Activated T-helper 1 cell treated with anti-CD3 and anti-CD28 coated beads, Interleukin-2, amount 50 U/mL, for 16 hours (primary cell): ENCODE measurements at places on chromosomes 12 and 14.

DNA sequence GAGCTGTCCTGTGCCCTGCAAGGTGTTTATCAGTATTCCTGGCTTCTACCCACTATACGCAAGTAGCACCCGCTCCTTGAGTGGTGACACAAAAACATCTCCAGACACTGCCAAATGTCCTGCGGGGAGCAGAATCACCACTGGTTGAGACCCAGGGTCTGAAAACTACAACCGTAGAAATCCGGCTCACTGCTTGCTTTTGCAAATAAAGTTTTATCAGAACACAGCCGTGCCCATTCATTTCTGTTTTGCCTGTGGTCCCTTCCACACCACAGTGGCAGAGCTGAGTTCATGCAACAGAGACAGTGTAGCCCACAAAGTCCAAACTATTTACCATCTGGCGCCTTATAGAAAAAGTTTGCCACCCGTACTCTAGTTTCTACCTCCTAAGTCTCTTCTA lies 125.7 kb upstream of the DIO3 start:
- DNase-seq: no peak

DNA sequence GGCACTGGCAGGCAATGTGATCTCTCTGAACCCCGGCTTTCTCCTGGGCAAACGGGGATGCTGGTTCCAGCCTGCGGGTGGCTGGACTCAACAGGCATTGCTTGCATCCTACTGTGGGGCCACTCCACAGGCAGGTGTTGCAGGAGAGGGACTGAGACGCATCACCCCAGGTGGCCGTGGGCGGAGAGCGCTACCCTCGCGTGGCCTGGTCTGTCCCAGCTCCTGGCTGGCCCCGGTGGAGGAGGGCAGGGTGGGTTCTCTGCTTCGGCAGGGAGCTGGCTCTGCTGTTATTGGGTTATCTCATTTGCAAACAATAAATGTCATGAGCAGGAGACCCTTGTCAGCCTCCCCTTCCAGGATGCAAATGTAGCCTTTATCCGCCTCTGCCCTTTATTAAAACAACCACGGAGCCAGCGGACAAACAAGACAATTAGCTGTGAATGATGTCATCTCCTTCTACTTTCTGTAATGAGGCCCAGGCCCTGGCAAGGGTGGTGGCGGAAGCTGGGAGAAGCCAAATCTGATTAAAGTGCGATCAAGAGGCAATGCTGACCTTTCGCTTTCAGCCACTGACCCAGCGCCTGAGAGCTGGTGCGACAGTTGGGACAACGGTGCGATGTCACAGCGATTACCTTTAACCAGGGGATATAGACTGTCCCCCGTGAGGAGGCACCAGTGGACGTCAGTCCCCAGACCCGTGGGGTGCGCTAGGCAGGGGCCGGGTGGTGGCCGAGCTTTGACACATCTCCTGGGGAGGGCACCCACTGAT lies 161.8 kb downstream of the KIF26A start:
- no peak for DNase-seq

GRCh38 chr14:95460647-95461478 lies 55.6 kb downstream of the SYNE3 start:
- DNase-seq: no peak

- DNase-seq: no peak
Measured at GRCh38 chr12:72433298-72433697, 161.1 kb downstream of the TRHDE start.

DNA sequence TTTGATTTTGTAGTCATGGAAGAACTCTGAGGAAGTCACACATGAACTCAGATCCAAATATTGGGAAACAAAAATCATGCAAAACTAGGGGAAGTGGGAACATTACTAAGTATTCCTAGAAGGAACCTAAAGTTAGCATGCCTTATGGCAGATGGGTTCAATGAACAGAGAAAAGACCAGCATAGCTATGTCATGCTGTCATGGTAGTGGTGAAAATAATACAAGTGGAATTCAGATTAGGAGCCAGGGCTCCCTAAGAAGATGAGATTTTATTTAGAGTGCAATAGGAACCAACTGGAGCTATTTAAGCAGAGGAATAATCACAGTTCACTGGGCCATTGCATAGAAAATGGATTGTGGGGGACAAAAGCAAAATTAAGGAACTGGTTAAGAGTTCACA lies 134.0 kb downstream of the DIO2 start:
- no peak for DNase-seq

DNA sequence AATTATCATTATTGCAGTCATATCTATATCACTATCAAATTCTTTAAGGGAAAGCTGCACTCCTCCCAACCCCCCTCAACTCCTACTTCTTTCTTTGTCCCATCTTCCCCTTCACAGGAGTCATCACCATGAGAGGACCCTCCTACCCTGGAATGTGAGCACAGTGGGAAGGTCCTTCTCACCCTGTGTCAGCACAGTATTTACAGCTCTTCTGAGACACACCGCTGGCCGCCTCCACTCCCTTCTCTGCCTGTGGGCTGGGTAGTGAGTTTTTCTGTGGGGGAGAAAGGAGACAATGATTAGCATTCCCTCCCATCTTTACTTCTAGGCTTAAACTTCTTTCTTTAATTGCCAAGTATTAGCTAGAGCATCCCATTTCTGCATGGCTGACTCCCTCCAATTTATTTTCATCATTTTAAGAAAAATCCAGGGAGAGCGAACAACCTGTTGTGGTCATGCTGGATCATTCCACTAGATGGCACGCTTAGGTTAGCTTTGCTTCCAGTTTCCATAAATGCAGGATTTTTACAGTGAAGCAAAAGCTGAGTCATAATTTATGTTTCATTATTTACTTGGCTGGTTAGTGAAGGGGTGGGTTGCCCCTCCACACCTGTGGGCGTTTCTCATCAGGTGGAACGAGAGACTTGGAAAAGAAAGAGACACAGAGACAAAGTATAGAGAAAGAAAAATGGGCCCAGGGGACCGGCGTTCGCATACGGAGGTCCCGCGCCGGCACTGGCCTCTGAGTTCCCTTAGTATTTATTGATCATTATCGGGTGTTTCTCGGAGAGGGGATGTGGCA lies 188.5 kb downstream of the ALX1 start:
- DNase-seq: no peak

- no peak for DNase-seq
Measured at GRCh38 chr12:54215989-54216796, 27.4 kb upstream of the SMUG1 start.

GRCh38 chr14:86491743-86492142 lies 961.8 kb downstream of the FLRT2 start:
- no peak for DNase-seq

DNA sequence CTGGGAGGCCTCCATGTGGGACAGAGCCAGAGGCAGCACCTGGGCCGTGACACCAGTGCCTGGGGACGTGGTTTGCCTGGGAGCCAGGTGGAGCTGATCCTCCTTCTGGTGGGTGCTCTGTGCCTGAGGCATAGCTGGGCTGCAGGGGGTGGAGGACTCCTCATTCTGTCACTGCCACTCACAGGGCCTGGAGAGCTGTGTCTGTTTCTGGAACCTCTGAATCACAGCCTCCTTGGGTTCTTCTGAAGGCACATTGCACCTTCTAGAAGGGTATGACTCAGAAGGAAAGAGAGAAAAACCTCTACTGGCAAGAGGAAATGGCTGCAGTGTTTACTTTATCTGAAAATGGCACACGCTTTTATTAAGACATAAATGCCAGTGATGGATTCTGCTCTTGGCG lies 659.8 kb downstream of the VRK1 start:
- DNase-seq: no peak

DNA sequence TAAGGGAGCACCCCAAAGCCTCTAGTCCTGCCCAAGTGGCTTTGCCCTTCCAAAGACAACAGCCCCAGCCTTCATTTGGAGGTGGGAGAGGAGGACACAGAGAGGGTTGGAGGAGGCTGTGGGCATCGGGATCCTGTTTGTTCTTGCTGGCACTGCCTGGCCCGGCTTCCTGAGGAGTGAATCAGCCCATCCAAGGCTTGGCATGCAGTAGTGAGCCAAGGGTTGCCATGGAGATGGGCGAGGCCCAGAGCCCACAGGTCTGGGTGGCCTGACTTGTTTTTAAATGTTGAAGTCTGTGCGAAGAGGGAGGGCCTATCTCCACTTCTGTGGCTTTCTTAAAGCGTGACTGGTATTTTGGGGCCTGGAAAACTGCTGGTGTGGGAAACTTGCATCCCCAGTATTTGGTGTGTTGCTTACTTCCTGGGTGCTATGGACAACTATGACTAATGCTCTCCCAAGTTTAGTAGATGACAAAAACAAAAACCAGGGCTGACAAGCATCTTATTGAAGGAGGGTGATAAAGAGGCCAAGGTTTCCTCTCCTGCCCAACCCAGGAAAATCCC lies 15.8 kb downstream of the CD9 start:
- DNase-seq: no peak

DNA sequence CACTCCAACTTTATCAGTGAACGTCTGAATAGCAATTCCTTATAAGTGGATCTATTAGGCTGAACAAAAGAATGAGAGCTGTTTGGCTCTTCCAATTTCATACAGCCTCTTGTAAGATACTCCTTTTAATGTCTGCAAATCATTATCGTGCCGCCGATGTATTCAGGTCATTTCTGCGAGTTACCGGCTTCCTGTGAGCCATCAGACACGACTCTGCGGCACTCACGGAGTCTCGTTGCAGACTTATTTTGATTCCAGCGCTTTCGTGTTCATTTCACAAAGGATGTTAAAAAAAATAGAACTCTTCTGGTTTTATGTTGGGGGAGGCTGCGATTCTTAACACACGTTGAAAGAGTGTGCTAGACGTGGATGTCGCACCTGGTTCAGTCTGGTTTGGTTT lies 106.6 kb downstream of the GLT1D1 start:
- DNase-seq: no peak

DNA sequence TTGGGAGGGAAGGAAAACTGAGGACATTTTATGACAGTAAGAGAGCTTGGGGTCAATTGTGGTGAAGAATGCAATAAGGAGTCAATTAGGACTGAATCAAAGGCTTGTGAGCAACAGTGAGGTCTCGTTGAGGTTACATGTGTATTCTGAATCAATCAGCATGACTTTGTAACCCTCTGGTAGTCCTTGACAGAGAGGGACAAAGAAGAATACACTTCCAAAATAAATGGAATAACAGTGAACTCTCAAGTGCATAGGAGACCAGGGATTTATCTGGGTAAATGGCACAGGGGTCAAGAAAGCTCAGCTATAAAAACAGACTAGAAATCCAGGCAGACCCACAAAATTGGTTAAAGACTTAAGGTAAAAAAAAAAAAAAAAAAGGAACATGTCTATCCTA lies 85.1 kb upstream of the NAV3 start:
- DNase-seq: no peak

GRCh38 chr12:91836264-91836663 lies 309.4 kb downstream of the BTG1 start:
- DNase-seq: no peak

DNA sequence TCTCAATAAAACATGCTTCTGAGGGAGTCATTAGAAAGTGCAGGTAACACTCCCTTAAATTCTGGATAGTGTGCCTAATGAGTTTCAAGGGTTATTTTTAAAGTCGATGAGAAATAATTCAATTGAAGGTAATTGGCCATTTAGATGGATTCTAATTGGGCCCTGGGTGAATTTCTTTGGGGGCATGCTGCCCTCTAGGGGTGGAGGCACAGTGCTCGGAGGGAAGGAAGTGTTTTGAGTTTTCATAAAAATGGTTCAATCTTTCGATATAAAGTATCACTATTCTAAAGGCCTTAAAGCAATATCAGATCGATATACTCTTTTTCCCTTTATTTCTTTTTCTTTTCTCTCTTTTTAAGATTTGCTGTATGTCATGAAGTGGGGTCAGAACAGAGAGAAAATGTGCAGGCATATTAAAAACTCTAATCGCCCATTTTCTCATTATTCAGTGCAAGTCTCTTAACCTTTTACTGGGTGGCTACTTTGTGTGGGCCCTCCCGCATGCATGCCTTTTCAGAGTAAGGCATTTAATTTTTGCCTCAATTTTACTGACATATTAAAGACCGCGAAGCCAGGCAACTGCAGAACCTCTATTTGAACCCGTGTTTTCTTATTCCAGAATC lies 25.5 kb downstream of the NKX2-8 start:
- DNase-seq: no peak

GRCh38 chr12:129779989-129780388 lies 123.8 kb downstream of the TMEM132D start:
- no peak for DNase-seq

DNA sequence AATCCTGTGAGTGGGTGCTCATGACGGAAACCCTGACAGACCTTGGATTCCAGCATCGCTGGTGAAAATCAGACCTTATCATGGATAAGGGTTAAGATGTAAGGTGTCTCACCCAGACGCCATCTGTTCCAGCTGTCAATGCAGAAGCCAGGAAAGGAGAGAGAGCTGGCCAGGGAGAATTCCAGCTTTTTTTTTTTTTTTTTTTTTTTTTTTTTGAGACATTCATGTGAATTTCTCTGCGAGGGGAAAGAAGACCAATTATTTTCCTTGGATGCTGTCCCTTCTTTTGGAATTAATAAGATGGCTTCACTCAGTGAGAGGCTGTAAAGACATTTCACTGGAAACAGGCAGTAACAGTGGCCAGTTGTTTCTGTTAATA lies 1.8 kb downstream of the TRAF3 start:
- DNase-seq: no peak

DNA sequence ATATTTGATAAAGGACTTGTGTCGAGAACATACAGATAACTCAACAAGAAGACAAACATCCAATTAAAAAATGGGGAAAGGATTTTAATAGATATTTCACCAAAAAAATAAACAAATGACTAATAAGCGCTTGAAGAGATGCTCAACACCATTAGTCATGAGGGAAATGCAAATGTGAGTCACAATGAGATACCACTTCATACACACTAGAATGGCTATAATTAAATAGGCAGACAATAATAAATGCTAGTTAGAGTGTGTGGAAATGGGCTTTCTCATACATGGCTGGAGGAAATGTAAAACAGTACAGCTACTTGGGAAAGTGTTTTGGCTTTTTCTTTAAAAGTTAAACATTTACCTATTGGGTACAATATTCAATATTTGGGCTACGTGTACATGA lies 34.8 kb downstream of the DLK1 start:
- DNase-seq: no peak

DNA sequence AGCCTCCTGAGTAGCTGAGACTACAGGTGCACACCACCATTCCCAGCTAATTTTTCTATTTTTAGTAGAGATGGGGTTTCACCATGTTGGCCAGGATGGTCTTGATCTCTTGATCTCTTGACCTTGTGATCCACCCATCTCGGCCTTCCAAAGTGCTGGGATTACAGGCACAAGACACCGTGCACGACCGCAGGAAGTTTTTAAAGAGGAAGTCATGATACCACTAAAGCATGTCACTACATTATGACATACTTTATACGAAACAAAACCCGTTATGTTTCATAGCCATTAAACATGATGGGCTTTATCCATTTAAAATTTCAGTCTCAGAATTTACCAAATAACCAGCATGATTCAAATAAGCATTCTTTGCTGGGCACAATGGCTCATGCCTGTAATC lies 83.8 kb upstream of the DUSP6 start:
- DNase-seq: no peak

GRCh38 chr14:66804141-66804540 lies 296.2 kb downstream of the GPHN start:
- no peak for DNase-seq

GRCh38 chr12:131387281-131388163 lies 323.4 kb upstream of the SFSWAP start:
- no peak for DNase-seq

- DNase-seq: no peak
Measured at GRCh38 chr12:72869024-72869423, 596.9 kb downstream of the TRHDE start.

- DNase-seq: no peak
Measured at GRCh38 chr12:6860116-6860515, 7.2 kb upstream of the TPI1 start.
